CD14-positive monocyte (primary cell): ENCODE measurements at places on chromosomes 5 and 9. TPM values are rescaled to one million over a fixed set of nuclear protein-coding genes. Genes with fewer than 3 reads are reported as not detected.

Gene PTPRD
- polyA plus RNA-seq, result not detected

Gene TNFSF15
- 0.07 TPM for polyA plus RNA-seq

Gene IFNB1
- not detected for polyA plus RNA-seq

Gene C5
- 1.7 and 3.5 TPM in 2 replicates for polyA plus RNA-seq

Gene EQTN
- not detected for polyA plus RNA-seq

Gene MCTP1
- polyA plus RNA-seq, result 72.9 TPM

Gene DROSHA
- 2.2 TPM for polyA plus RNA-seq

Gene EGFL7
- polyA plus RNA-seq, result 2.2 TPM

Gene DPP7
- 287 and 378 TPM in 2 replicates for polyA plus RNA-seq

DNA sequence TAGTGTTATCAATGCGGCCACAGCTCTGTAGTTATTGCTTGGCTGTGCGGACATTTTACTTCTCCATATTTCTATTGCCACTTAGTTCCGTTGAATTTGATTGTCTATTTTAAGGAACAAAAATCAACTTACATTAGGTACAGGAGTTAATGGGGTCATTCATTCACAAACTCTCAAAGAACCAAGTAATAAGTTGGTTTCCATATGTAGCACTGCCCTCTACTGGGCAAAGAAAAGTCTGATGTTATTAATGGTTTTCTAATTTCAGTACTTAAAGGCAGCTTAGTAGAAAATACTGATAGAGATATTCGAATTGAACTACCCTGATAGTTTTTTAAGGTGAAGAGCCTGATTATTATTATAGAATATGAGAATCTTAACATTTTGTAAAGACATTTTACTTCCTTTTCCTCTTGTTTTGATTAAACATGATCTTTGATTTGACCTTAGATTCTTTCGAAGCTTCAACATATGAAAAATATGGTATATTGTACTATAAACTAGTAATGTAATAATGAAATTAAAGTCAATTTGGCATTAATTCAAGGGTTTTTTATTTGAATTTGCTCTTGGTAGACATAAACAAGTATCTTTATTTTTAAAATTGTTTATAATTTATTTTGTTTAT, 119.5 kb upstream of the CTNND2 start:
- no peak overlapping the region for H3K27ac ChIP-seq
- H3K27me3 ChIP-seq, result no peaks in the 10 kb centered on the region
- no peak overlapping the region for H3K4me3 ChIP-seq
- H3K36me3 ChIP-seq, result no peaks in the 10 kb centered on the region
- H3K4me1 ChIP-seq, result no peaks in the 10 kb centered on the region

GRCh38 chr5:159456722-159457465, 126.6 kb upstream of the IL12B start:
- no peak overlapping the region for H3K4me3 ChIP-seq
- H3K27ac ChIP-seq, result no peak overlapping the region
- no peaks in the 10 kb centered on the region for H3K36me3 ChIP-seq
- peaks cover 2% of the 10 kb centered on the region for H3K27me3 ChIP-seq
- peak; percentile 29 for DNase-seq
- H3K4me1 ChIP-seq, result peaks cover 25% of the 10 kb centered on the region

- H3K27ac ChIP-seq, result peak overlapping the region; percentile 6
- H3K36me3 ChIP-seq, result peaks cover 85% of the 10 kb centered on the region
- H3K27me3 ChIP-seq, result no peaks in the 10 kb centered on the region
- no peak overlapping the region for H3K4me3 ChIP-seq
Measured at GRCh38 chr5:179865491-179866240, 7.0 kb upstream of the MRNIP start.

DNA sequence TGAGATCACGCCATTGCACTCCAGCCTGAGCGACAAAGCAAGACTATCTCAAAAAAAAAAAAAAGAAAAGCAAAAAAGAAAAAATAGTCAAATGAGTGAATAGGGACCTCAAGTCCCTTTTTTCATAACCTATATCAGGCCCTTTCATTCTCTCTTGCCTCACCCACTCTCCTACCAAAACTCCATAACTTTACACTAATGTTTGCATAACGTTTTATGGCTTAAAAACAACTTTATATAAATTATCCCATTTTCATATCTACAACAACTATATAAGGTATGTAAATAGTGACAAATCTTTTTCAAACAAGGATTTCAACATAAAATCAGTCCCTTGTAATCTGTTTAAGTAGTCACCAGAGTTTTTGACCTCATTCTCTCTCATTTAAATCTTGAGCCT, 56.9 kb upstream of the PIP5K1B start:
- DNase-seq, result no peak
- no peak overlapping the region for H3K4me3 ChIP-seq
- no peaks in the 10 kb centered on the region for H3K27me3 ChIP-seq
- no peak overlapping the region for H3K27ac ChIP-seq

DNA sequence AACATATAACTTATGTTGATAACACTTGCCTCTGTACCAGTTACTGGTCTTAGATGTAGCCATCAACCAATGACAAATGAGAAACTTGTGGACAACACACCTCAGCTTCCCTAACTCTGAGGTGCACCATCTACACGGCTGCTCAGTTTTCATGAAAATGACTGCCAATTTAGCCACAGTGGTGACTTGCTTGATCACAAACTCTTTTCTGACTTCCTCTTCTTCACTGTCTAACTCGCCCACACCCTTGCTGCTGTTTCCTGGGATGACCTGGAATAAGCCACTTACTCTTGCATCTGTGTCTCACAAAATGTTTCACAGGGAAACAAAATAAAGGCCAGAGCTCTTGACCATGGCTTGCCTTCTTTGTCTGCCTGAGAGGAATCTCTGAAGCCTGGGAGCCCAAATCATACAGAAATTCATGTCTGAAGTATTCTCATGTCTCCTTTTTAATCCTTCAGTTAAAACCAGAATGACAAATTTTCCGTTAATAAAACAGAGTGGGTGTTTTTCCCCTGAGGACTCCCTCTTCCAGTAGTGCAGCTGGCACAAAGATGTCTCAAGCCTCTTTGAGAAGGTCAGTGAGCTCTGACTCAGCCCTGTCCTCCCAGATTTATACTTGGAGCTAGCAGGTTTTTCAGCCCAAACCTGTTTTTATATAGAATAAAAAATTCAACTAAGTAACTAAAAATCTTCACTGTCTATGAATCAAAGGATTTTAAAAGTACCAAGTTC, 126.5 kb upstream of the PAM start:
- H3K27me3 ChIP-seq, result no peaks in the 10 kb centered on the region
- H3K27ac ChIP-seq, result no peak overlapping the region
- no peak for DNase-seq
- no peaks in the 10 kb centered on the region for H3K36me3 ChIP-seq
- no peaks in the 10 kb centered on the region for H3K4me1 ChIP-seq
- no peak overlapping the region for H3K4me3 ChIP-seq

GRCh38 chr5:59275510-59276324, 617.8 kb downstream of the PDE4D start:
- peaks cover 9% of the 10 kb centered on the region for H3K4me1 ChIP-seq
- H3K36me3 ChIP-seq, result no peaks in the 10 kb centered on the region
- H3K4me3 ChIP-seq, result peak overlapping the region; percentile 41
- no peak for DNase-seq
- H3K27ac ChIP-seq, result no peak overlapping the region
- H3K27me3 ChIP-seq, result no peaks in the 10 kb centered on the region

- no peak overlapping the region for H3K27ac ChIP-seq
- H3K4me1 ChIP-seq, result no peaks in the 10 kb centered on the region
- H3K4me3 ChIP-seq, result no peak overlapping the region
- no peaks in the 10 kb centered on the region for H3K27me3 ChIP-seq
- H3K36me3 ChIP-seq, result no peaks in the 10 kb centered on the region
Measured at GRCh38 chr5:114581136-114581535, 219.3 kb downstream of the KCNN2 start.

GRCh38 chr5:54140247-54140840, 170.0 kb downstream of the ARL15 start:
- no peak for DNase-seq
- H3K27me3 ChIP-seq, result no peaks in the 10 kb centered on the region
- H3K4me1 ChIP-seq, result no peaks in the 10 kb centered on the region
- no peak overlapping the region for H3K27ac ChIP-seq

DNA sequence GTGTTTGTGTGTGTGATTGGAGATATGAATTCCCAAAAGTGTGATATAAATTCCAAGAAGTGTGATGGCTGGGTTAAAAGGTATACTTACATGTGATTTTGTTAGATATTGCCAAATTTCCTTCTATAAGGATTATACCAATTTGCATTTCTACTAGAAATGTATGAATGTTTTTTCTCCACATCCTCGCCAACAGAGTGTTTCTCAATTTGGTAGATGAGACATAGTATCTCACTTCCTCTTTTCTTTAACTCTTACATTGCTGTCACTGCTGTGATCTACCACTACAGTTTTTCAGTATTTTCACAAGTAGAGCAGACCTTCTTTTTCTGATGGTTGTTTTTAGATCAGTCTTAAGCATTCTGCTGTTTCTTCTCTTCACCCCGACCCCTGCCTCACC, 111.3 kb downstream of the FER start:
- peaks cover 15% of the 10 kb centered on the region for H3K4me1 ChIP-seq
- H3K36me3 ChIP-seq, result no peaks in the 10 kb centered on the region
- H3K27ac ChIP-seq, result no peak overlapping the region
- DNase-seq, result peak; percentile 74
- H3K27me3 ChIP-seq, result no peaks in the 10 kb centered on the region
- H3K4me3 ChIP-seq, result no peak overlapping the region

DNA sequence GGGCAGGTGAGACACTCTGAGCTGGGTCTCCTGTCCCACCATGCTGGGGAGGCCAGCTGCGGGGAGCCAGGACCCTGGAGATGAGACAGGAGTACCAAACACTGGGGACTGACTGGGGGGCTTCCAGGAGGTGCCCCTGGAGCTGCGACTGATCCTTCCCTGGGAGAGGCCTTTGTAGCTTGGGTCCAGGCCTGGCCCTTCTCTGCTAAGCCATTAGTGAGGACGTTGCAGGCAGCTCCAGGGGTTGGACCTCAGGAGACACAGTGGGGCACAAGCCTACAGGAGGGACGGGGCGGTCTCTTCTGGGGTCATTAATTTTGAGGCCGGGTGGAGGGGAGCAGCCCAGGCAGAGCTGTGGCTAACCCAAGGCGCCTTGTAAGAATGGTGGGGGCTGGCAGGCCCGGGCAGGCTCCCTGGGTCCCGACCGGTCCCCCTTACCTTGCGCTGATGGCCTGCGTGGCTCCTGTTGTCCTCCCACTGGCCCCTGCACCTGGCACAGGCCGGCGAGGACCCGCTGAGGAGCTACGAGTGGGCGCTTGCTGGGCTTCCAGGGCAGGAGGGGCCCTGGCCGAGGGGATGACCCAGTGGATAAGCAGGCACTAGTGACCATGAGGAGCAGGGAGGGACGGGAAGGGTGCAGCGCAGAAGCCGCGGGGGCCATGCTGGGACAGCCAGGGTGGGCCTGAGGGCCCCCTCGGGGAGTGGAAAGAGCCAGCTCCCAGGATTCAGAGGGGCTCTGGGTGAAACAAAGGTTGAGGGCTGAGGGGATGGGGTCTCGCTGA, 5.1 kb downstream of the MRPS2 start:
- no peak overlapping the region for H3K27ac ChIP-seq
- peaks cover 33% of the 10 kb centered on the region for H3K36me3 ChIP-seq
- H3K27me3 ChIP-seq, result no peaks in the 10 kb centered on the region
- H3K4me3 ChIP-seq, result no peak overlapping the region
- DNase-seq, result no peak

- peaks cover 20% of the 10 kb centered on the region for H3K4me1 ChIP-seq
- DNase-seq, result no peak
Measured at GRCh38 chr9:126406075-126406667, 79.5 kb downstream of the MVB12B start.

- peaks cover 79% of the 10 kb centered on the region for H3K36me3 ChIP-seq
- H3K27ac ChIP-seq, result peak overlapping the region; percentile 17
- H3K4me3 ChIP-seq, result no peak overlapping the region
Measured at GRCh38 chr5:151123897-151124751, 33.5 kb downstream of the ANXA6 start.

DNA sequence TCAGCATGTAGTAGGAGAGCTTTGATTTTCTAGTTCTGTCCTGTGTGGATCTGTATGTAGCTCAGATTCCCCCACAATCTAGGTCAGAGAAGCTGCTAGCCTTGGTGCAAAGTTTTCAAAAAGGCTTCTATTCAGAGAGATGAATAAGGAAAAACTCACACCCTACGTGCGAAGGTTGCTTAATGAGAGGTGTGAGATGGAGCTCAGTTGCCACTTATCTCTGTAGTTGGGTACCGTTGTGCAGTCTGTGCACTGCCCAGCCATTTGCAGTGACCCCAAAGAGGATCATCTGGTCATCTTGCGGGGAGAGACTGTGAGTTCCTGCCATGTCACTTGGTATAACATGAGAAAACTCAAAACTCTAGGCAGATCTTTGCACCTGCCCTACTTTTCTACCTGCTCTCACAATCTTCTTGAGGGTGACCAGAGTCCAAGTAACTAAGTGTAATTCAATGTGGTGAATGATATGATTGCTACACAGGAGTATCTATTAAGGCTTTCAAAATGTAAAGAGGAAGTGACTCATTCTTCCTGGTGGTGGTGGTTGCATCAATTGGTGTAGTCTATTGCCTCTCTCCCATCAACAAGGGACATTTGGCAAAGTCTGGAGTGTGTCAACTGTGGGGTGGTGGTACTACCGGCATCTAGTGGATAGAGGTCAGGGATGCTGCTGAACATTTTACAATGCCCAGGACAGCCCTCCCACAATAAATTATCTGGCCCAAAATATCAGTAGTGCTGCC, 65.2 kb downstream of the TMC1 start:
- H3K27me3 ChIP-seq, result no peaks in the 10 kb centered on the region
- peak overlapping the region; percentile 75 for H3K27ac ChIP-seq
- no peaks in the 10 kb centered on the region for H3K36me3 ChIP-seq
- H3K4me1 ChIP-seq, result peaks cover 72% of the 10 kb centered on the region
- H3K4me3 ChIP-seq, result no peak overlapping the region

- DNase-seq, result no peak
- H3K4me3 ChIP-seq, result no peak overlapping the region
- H3K36me3 ChIP-seq, result no peaks in the 10 kb centered on the region
- H3K27ac ChIP-seq, result no peak overlapping the region
Measured at GRCh38 chr5:38468202-38468673, 88.2 kb downstream of the LIFR start.

GRCh38 chr5:73815631-73816030, 189.6 kb downstream of the ARHGEF28 start:
- H3K36me3 ChIP-seq, result no peaks in the 10 kb centered on the region
- no peak overlapping the region for H3K27ac ChIP-seq
- no peaks in the 10 kb centered on the region for H3K27me3 ChIP-seq
- peaks cover 6% of the 10 kb centered on the region for H3K4me1 ChIP-seq

GRCh38 chr5:89200899-89201298, 317.9 kb upstream of the MEF2C start:
- H3K27me3 ChIP-seq, result no peaks in the 10 kb centered on the region
- no peaks in the 10 kb centered on the region for H3K36me3 ChIP-seq
- no peak for DNase-seq
- H3K27ac ChIP-seq, result no peak overlapping the region
- H3K4me1 ChIP-seq, result no peaks in the 10 kb centered on the region

GRCh38 chr5:179166171-179166885, 106.2 kb downstream of the ZNF354C start:
- no peak overlapping the region for H3K4me3 ChIP-seq
- DNase-seq, result no peak
- no peaks in the 10 kb centered on the region for H3K27me3 ChIP-seq
- no peak overlapping the region for H3K27ac ChIP-seq

DNA sequence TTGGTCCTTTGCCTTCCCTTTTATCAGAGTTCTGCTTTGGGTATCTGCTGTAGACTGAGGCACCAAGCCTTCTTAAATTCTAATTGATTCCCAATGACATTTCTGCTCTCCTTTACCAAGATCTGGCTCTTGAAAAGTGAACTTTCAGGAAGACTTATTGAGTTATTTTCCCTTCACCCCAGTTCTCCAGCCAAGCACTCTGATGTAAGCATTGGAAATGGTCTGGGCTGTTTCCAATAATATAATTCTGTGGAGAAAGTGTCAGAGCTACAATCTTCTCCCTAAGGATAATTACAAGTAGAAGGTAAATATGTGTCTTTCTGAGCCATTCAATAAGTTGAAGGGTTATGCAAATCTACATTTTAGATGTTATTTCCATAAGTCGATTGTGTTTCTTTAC, 30.8 kb downstream of the BTF3 start:
- no peak overlapping the region for H3K4me3 ChIP-seq
- no peak overlapping the region for H3K27ac ChIP-seq
- DNase-seq, result no peak
- H3K36me3 ChIP-seq, result no peaks in the 10 kb centered on the region
- no peaks in the 10 kb centered on the region for H3K4me1 ChIP-seq
- peaks cover 2% of the 10 kb centered on the region for H3K27me3 ChIP-seq
